ENCODE measurements at places on chromosomes 6 and 20. TPM values are rescaled to one million over a fixed set of nuclear protein-coding genes. Genes with fewer than 3 reads are reported as not detected.

DNA sequence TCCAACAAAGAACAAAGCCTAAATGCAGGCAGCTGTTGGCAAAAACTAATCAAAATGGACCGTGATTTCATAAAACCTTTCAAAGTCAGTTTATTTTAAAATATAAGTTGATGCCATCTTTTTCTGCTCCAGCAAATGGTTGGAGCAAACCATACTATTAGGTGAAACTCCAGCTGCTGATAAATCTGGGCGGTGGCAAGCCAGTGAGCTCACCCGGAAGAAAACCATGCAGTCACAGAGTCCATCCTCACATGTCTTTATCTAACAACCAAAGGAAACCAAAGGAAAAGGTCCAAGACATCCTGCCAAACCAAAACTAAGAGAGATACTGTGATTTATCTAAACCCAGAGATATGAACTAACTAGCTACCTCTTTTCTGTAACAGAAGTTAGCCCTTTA is 72.6 kb downstream of the HIVEP2 start:
- no peak for DNase-seq

DNA sequence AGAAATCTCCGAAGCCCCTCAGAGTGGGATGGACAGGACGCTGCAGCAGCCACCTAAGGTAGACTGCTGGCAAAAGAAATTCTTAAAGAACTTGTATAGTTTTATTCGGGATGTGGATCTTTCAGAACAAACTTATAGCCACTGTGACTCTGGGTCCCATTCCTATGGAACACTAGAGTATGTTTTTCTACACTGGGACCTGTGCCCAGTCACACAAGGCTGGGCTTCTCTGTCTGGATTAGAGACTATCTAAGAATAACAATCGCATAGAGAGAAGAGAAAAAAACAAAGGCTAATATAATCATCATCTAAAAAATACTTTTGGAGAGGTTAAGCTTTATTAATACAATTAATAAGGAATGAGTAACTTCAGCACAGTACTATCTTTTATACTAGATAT is 28.9 kb downstream of the RMND1 start:
- no peak for DNase-seq

- no peak for DNase-seq
Observed at GRCh38 chr6:75770844-75771243, 21.8 kb downstream of the MYO6 start.

DNA sequence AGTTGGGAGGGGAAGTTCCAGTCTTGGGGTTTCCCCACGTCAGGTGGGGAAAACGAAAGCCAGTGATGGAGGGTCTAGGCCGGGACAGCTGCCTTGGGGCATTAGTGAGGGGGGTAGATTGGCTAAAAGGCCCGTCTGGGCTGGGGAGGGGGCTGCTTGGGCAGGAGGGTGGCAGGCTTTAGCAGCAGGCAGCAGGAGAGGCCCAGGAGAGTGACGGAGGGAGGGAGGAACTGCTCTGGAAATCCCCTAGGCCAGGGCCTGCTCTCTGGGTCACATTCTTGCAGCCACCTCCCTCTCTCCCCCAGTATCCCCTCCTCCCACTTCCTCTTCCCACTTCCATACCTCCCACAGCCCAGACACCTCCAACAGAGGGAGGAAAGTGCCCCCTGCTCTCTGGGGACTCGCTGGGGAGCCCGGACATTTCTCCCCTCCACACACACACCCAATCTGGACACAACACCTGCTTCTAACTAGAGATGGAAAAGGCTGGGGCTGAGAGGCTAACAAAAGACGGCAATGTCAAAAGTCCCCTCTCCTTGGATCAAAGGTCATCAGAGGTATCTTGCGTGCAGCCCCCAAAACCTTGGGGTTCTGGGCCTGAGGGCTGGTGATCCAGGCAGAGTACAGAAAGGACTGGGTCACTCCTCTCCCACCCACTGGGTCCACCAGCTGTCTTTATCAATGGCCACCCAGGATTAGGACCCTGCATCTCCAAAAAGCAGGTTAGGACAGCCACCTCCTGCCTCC is 1.8 kb downstream of the NFKBIE start:
- DNase-seq = peak; percentile 68

- peak; percentile 91 for DNase-seq
Observed at GRCh38 chr20:51531141-51531710, 11.3 kb downstream of the NFATC2 start.

DNA sequence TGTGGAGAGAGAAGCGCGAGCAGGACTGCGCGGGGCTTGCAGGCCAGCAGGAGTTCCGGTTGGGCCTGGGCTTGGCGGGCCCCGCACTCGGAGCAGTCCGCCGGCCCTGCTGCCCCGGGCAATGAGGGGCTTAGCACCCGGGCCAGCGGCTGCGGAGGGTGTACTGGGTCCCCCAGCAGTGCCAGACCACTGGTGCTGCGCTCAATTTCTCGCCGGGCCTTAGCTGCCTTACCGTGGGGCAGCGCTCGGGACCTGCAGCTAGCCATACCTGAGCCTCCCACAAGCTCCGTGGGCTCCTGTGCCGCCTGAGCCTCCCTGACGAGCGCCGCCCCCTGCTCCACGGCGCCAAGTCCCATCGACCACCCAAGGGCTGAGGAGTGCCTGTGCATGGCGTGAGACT is 89.0 kb upstream of the MBOAT1 start:
- DNase-seq = no peak

- no peak for DNase-seq
Observed at GRCh38 chr6:110800839-110801196, 14.5 kb downstream of the CDK19 start.

DNA sequence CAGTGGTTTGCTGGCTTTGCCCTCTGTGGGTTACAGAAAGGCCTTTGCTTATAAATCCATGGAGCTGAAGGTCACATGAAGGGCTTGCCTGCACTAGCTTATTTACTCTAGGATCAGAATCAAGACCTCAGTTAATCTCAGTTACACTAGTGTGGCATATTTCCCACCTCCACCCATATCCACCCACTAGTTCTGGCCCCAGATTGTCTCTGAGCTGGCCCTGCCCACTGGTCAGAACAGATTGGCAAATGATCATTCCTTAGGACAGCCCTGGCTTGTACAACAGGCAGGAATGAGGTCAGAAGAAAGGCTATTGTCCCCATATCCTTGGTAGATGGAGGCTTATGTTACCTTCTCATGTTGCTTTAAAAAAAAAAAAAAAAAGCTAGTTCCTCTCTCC is 33.3 kb upstream of the SASH1 start:
- DNase-seq = no peak

DNA sequence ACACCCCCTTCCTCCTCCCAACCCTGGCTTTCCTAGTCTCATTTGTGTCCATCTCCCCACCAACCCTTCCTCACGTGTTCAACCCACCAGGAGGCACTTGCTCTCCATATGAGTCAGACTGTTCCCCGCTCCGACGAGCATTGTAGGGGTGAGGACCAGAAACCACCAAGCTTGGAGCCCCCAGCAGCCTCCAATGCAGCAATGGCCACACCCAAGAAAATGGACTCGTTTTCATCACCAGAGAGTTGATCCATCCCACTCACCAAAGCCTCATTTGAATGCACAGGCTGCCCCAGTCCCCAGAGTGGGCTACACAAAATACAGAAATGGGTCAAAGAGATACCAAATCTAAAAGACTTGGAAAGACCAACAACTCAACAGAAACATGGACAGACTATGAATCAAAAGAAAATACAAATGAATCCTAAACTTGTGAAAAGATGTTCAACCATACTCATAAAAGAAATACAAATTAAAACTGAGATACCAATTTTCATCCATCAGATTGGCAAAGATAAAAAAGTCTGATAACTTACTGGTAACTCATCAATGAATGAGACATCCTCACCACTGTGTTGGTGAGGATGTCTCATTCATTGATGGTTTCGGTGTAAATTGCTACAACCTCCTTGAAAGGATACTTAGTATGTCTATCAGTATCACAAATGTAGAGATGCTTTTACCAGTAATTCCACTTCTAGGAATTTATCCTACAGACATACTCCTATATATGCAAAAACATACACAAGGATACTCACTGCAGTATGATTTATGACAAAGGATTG is 68.1 kb downstream of the TRERF1 start:
- peak; percentile 64 for DNase-seq

DNA sequence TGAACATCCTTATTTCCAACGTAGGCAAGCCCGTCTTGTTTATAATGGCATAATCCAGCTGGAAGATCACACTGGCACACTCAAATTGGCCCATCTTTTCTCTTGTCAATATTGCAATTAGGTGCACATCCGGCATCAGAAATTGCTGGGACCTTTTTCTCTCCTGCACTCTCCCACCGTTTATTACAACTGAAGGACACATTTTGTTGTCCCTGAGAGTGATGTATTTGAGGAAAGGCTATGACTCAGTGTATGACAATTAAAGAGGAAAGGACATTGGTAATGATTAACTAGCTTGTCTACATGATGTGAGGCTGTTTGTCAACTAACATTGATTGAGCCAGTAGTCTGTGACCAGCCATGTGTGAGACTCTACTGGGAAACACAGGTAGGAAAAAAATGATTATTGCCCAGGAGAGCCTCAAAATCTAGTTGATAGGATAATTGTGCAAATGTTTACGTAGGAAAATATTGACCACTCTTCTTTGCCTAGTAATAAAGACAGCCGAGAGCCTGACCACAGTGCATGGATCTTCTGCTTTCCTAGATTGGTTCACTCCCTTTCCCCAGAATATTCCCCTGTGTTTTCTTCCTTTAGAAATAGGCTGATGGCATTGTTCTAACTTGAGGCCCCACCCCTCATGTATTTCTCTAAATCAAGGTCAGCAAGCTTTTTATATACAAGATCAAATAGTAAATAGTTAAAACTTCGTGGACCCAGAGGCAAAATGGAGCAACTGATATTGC is 230.0 kb upstream of the BTBD3 start:
- DNase-seq = no peak

- DNase-seq = no peak
Observed at GRCh38 chr6:85810558-85810957, 167.9 kb upstream of the SYNCRIP start.

DNA sequence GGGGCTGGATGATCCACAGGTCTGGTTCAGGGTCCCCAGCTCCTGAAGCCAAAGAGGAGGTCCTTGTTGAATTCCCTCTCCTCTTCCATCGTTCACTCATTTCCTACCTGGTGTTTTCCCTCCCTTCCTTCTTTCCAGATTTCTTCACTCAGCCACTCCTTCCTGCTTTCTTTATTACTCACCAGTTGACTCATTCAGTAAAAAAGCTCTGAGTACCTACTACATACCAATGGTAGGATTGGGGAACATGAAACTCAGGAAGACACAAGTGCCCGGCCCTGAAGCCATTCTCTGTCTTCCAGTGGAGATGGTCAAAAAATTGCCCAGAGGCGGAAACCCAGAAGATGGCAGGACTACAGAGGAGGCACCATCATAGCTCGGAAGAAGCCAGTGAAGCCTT is 11.9 kb upstream of the NSFL1C start:
- no peak for DNase-seq

GRCh38 chr20:48215536-48215935 is 430.3 kb upstream of the SULF2 start:
- no peak for DNase-seq

GRCh38 chr6:2378891-2379652 is 133.7 kb upstream of the GMDS start:
- DNase-seq = peak; percentile 35

- DNase-seq = no peak
Observed at GRCh38 chr6:29777310-29777709, 50.3 kb upstream of the HLA-G start.

- DNase-seq = no peak
Observed at GRCh38 chr20:42492290-42492689, 697.4 kb downstream of the PTPRT start.

DNA sequence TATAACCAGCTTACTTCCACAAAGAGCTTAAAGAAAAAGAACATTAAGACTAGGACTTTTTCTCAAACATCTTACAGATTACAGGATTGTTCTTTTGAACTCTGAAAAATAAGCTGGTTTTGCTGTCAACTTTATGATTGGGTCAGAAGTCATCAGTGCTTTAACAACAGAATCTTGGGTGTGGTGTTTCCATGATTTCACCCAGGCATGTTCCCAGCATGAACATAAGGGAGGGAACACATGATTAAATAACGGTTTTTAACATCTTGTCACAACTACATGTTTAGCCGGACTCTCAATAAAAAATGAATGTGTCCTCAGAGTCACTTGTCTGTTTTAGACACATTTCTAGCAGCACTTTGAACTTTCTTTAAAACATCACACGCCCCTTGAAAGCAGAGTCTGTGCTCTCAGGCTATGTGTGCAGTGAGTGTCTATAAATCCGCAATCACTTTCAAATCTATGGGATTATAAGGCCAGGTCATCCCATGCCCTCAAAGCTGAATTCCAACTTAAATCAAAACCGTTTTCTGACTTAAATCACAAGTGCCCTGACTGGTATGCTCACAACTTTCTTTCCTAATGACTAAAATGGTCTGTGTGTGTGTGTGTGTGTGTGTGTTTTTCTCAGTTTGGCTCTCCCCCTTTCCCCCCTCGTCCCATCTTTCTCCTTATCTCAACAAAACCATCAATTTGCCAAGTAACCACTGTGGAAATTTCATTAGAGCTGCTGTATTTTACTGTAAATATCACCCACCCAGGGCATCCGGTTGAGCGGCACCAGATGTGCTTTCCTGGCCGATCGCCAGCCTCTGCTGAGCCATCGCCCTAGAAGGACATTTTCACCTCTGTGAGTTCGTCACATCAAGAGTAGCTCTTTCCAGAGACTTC is 216.8 kb upstream of the DTNBP1 start:
- peak; percentile 85 for DNase-seq

- DNase-seq = no peak
Observed at GRCh38 chr6:148973538-148974208, 226.8 kb downstream of the UST start.

DNA sequence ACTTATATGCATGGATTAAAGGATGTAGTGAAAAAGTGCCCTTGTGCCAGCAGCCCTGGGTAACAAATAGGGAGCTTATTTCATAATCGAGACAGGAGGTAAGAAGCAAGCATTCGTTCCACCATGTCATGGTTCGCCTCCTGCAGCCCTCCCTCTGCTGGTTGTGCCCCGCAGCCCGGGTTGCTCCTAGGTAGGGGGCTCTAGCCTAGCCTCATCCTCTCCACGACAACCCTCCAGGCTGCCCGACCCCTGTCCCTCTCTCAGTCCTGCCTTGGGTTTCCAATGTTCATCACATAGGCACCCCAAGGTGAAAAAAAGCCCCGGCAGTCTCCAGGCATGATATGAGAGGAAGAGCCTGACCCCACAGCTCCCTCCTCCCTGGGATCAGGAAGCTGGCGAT is 75.5 kb upstream of the SYNDIG1 start:
- DNase-seq = no peak

GRCh38 chr20:22916021-22916842 is 118.9 kb upstream of the SSTR4 start:
- no peak for DNase-seq

- no peak for DNase-seq
Observed at GRCh38 chr6:87182940-87183339, 27.6 kb downstream of the ZNF292 start.

GRCh38 chr6:12010635-12011275 is 1.4 kb upstream of the HIVEP1 start:
- DNase-seq = no peak

The PRND gene
- total RNA-seq = not detected

The LPIN3 gene
- total RNA-seq = 0.97 TPM

The ZC3H12D gene
- 129 TPM for total RNA-seq

The EPB41L1 gene
- 0.88 TPM for total RNA-seq

The TRIM10 gene
- 0.36 TPM for total RNA-seq

The FOXC1 gene
- 0.05 TPM for total RNA-seq

The KCNK17 gene
- total RNA-seq = not detected

The ZBTB46 gene
- 5.5 TPM for total RNA-seq

The EEF1E1 gene
- total RNA-seq = 62.5 TPM

The PROKR2 gene
- not detected for total RNA-seq

The VSX1 gene
- total RNA-seq = not detected

The HM13 gene
- total RNA-seq = 110 TPM

The TLDC2 gene
- total RNA-seq = not detected

The OTOR gene
- not detected for total RNA-seq

The CLVS2 gene
- not detected for total RNA-seq

All from activated CD4-positive, alpha-beta memory T cell treated with anti-CD3 and anti-CD28 coated beads for 36 hours (primary cell).